ENCODE measurements at places on chromosomes 7 and 10. TPM values are rescaled to one million over a fixed set of nuclear protein-coding genes. Genes with fewer than 3 reads are reported as not detected.

DNA sequence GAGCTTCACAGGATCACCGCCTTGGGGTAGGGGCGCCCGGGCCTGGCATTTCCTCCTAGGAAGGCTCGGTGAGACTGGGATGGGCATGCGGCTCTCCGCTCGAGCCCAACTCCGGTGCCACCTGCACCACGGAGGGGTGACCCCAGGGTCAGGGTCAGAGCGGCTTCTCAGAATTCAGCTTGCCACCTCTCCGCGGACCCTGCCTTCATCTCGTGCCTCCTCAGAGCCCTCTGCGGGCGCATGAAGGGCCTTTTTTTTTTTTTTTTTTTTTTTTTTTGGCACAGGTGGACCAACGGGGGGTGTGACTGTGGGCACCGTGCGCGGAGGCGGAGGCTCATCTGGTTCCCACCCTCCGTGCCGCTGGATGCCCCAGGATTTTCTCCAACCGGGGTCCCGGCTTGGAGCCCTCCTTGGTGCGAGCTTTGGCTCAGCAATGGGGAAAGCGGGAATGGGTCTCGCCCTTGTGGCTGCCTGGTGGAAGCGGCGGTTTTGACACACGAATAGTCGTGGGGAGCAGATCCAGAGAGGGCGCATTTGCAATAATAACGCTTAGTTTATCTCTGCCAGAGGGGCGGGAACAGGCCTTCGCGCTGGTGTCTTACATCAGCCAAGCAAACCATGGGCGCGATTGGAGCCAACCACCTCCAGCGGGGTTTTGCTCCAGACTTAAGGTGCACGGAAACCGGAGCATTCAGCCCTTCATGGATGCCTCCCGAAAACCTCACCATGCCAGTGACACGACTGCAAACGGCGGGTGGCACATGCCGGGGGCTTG lies 5.0 kb upstream of the TNRC18 start:
- peak; percentile 84 for DNase-seq

DNA sequence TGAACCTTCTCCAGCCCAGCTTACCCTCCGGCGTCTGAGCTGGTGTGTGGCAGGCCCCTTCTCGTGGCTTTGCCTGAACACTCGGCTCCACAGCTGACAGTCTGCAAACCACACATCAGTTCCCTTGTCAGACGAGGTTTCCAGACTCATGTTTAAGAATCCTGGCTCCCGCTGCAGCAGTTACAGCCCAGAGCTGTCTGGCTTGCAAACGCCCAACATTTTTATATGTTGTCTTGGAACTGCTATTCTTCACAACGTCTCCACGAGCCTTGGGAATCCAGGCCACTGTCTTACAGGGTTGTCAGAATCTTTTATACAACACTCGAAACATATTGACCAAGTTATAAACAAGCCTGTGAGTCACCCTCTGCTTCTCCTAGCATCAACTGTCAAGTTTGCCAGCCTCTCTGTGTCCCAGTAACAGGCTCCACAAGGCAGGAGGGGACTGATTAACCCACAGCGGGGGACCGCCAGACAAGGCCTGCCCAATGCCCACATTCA lies 68.1 kb downstream of the TNS3 start:
- no peak for DNase-seq

DNA sequence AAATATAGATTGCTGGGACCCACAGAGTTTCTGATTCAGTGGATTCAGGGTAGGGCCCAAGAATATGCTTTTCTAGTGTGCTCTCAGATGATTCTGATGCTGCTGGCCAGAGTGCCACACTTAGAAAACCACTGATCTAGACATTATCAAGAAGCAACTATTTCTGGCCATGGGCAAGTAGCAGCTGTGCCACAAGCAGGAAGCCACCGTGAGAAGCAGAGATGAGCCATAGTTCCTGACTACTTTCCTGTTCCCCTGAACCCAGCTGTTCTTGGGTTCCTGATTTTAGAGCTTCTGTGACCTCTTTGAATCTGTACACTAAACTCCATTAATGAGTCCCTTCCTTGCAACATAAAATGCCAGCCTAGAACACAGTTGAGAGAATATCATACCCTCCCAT lies 38.1 kb upstream of the PIK3AP1 start:
- DNase-seq, result peak; percentile 21

The TUBAL3 gene
- 0.31 TPM for total RNA-seq

The FAM180A gene
- total RNA-seq, result 2.0 TPM

Data from left cardiac atrium (tissue), 4 donors.